NCI-H2107 (cell line): ENCODE measurements at places on chromosomes 2 and 18.

- DNase-seq = peak; percentile 26
Measured at GRCh38 chr18:64100116-64100922, 48.6 kb downstream of the LINC00305 start.

DNA sequence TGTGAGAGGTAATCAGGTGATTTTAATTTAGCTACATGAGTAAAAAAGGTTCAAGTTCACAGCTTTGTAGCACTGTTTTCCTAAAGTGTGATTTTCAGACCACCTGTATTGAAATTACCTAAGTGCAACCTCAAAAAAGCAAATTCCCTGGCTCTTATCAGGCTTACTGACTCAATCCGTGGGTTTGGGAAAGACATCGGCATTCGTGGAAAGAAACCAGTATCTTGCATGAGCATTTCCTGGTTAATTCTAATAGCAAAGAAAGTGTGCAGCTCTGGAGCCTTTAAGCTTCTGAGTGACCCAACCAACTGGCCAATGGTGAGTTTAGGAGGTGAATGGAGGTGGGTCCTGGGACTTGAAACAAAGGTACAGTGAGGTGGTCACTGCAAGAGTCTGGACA, 300.9 kb downstream of the NBAS start:
- no peak for DNase-seq

DNA sequence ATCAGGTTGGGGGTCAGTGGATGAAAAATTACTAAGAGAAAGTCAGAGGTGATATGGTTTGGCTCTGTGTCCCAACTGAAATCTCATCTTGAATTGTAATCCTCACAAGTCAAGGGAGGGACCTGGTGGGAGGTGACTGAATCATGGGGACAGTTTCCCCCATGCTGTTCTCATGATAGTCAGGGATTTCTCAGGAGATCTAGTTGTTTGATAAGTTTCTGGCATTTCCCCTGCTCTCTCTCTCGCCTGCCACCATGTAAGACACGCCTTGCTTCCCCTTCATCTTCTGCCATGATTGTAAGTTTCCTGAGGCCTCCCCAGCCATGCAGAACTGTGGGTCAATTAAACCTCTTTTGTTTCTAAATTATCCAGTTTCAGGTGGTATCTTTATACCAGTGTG, 945.8 kb upstream of the CRIM1 start:
- no peak for DNase-seq

DNA sequence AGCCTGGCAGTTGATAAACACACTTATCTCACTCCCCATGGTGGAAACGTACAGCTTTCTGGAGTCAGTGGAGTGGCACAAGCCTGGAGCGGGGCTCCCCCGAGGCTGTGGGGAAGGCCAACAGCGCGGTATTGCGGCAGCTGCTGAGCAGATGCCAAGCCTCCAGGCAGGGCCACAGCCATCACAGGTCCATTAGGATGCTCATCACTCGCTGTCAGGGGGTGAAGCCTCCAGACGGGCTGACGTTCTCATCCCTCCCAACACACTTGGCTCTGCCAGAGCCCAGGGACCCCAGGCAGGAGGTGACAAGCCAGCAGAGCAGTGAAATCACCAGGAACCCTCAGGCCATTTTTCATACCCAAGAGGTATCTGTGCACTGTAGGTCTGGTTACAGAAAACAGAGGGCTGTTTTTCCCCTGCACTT, 529.2 kb upstream of the KLHL29 start:
- DNase-seq = no peak

DNA sequence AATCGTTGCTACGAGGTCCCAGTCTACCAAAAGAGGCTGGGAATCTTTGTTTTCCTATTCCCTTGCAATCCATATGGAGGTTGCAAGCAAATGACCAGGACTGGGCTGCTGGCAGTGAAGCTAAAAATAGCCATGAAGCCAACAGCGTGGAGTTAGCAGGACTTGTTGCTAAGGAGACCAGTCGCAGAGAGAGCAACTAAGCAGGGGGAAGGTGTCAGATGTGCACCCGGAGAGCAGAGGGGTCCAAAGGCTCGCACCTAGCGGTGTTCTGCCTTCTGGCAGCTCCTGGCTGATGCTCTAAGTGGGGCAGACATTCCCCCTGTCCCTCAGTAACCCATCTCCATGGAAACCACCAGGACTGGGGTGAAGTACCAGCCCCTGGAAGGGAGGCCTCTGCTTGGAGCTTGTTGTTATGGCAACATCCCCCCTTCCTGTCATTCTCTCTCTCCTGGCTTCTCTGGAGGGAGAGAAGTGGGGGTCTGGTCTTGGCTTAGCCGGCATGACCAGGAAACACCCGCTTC, 84.6 kb downstream of the DNMT3A start:
- no peak for DNase-seq

DNA sequence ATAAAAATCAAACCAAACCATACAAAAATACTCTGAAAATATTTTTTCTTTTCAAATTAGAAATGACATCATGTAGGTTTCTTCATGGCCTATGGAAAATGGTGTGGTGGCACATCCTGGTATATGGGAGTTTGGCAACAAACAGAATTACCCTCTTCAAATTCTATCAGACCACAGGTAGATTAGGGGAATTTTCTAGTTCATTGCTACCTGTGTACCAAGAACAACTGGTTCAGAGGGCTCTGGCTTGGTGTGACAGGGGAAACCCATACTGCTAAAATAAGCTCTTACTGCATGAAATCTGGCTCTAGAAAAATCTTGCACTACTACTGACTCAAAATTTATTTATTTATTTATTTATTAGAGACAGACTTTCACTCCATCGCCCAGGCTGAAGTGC, 63.4 kb upstream of the PELI1 start:
- no peak for DNase-seq

DNA sequence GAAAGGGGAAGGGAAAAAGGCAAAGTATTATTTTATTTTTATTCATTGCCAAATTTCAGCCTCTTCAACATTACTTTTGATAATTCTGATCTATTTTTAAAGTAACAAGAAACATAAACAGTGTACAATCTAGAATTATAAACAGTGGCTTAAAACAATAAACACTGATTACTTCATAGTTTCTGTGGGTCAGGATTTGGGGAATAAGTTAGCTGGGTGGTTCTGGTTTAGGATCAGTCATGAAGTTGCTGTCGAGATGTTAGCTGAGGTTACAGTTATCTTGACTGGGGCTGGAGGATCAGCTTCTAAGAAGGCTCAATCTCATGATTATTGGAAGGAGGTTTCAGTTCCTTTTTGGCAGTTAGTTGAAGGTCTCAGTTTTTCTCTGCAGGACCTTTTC, 109.2 kb downstream of the SCN2A start:
- DNase-seq = no peak

DNA sequence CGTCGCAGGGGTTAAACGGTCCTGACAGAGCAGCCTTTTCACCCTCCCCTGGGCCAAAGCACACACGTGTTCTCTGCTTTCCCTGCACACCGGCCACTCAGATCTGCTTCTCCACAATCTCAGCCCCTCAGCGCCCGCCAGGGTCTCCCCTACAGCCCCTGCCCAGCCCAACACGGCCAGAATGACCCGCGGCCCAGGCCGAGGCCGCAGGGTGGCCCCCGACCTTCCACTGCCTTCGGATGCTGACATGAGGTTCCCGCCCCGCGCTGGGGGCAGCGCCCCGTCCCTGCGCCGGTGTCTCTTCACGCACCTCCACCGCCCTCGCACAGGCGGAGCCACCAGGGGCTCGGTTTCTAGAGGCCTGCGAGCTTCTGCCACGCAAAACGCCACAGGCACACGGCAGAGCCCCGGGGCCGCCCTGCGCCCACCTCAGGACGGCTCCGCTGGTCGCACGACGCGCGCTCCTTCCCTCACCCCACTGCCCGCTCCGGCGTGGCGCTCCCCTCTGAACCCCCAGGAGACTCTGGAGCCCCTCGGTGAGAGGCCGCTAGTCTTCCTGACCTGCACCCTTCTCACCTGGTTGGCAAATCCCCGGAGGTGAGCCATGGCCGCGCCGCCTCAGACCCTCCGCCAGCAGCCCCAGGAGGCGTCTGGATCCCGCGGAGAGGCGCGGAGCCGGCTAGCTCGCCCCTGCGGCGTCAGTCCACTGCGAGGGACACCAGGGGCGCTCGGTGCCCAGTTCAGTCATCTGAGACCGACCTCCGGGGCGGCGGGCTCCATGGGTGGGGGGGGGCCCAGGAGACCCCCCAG, 749 bp downstream of the STK25 start:
- no peak for DNase-seq

- no peak for DNase-seq
Measured at GRCh38 chr2:159093497-159093896, 125.1 kb downstream of the TANC1 start.

- DNase-seq = no peak
Measured at GRCh38 chr18:45325778-45326177, 289.5 kb upstream of the SLC14A2 start.

DNA sequence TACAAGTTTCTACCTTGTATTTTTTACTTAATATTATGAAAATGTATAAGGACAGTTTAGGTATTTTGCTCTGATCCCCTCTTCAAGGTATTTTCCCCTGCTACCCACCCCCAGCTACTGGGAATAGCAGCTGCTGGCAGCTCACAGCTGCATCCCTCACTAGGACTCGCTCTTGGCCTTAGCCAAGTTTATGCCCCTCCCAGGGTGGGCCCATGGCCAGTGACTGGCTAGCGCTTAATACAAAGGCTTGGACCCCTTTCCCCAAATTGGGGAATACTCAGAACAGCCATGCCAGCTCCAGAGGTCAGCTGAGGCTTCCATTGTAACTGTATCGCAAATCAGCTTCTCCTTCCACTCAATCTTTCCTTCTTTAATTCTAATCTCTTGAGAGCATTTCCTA, 131.3 kb downstream of the GFPT1 start:
- DNase-seq = no peak

DNA sequence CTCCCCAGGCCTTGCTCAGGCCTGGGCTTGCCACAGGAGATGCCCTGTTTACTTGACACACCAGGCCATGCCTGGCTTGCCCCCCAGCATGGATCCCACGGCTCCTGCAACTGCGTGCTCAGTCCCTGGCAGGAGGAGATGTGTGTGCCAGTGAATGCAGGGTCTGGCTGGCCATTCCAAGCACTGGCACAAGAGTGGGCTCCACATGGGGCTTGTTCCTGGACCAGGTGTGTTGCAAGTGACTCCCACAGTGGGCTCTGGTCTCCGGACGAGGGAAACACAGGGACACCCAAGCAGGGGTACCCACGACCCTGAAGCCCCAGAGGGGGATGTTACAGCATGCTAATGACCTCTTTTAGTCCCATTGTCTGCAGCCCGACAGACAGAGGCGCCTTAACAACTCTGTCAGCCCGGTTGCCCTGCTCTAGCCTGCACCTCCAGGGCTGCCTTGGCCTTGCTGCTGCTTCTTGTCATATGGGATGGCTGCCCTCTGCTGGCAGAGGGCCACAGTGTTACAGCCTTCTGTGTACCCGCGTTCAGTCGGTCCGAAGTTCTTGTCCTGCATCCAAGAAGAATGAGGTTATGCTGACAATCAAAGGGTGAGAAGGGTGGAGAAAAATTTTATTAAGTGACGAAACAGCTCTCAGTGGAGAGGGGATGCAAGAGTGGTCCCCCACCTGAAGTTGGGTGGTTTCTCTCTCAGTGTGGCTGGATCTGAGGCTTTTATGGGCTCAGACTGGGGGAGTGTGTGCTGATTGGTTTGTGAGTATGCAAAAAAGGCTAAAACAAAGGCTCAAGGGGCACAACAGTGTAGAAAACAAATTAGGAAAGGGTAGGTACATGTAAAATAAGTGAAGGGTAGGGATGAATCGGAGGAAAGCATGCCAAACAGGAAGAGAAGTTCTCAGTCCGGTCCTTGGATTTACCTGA, 180.4 kb downstream of the MBD5 start:
- DNase-seq = no peak

DNA sequence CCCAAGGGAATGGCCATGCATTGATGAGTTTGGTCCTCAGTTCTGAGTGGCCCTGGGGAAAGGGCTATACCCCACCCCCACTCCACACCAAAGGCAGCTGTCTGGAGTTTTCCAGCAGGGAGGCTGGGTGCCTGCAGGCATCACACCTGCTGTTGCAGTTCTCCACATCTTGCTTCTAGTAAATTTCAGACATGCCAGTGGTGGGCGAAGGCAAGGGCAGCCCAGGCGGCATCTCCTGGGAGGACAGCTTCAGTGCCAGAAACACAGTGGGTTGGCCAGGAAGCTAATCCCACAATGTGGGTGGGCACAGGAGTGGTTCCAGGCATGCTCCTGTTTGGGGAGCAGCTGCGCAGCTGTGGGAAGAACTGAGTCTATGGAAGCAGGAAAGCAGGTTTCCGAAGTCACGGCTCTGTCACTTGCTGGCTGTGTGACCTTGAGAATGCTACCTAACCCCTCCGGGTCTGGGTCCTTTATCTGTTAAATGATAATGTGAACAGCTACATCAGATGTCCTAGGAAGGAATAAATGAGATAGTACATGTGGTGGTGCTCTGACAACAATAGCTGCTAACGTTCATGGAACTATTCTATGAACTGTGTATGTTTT, 84.6 kb upstream of the SPTBN1 start:
- no peak for DNase-seq

DNA sequence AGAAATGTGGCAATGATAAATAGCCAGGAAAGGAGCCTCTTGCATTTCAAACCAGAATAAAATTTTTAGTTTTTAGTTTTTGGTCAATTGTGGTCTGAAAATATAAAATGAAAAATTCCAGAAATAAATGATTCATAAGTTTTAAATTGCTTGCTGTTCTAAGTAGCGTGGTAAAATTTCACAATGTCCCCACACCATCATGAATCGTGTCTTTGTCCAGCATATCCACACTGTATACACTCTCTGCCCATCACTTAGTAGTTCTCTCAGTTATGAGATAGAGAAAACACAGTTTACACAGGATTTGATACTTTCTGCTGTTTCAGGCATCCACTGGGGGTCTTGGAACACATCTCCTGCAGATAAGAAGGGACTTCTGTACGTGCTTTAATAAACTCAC, 783.9 kb downstream of the TSN start:
- DNase-seq = no peak

GRCh38 chr2:64212801-64213321, 68.6 kb upstream of the PELI1 start:
- DNase-seq = no peak

GRCh38 chr2:133523406-133523805, 44.9 kb downstream of the NCKAP5 start:
- DNase-seq = no peak

DNA sequence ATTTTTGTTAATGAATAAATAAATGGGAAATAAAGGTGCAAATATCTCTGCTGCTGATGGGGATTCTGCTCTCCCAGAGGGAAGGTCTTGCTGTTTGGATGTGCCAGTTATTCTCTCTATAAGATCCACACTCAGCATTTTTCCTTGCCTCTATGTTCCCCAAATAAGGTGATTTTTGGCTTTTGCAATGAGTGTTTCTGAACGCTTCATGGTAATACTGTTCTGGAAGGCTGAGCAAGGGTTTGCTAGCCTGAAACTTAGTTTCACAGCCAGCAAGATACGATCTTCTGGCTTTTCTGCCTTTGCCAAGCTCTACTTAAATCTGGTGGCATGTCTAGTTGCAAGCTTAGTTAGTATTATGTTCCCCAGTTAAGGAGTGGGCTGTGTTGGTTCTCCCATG, 114.6 kb downstream of the LPIN1 start:
- no peak for DNase-seq

- no peak for DNase-seq
Measured at GRCh38 chr2:209395652-209396051, 28.2 kb upstream of the MAP2 start.

GRCh38 chr2:179613701-179614100, 247.7 kb downstream of the ZNF385B start:
- DNase-seq = no peak
